ENCODE measurements at places on chromosomes 7 and 10.

DNA sequence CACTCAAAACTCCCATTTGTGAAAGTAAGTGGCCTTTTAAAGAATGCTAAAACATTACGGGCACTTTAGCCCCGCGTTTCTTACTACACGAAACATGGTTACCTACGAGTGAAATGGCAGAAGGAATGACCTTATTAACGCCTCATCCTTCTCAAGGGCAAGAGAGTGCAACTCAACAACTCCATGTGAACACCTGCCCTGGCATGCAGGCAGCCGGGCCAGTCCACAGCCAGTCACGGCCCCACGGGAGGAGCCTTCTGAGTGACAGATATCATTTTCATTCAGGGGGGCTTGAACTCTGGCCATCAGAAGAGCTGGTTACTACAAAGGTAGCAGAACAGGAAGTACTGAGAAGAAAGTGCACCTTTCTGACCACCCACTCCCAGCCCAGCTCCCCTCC, 236.1 kb downstream of the PTPRN2 start:
- DNase-seq = no peak

- peak; percentile 64 for DNase-seq
Measured at GRCh38 chr7:27107391-27108381, 5.2 kb upstream of the HOXA2 start.

DNA sequence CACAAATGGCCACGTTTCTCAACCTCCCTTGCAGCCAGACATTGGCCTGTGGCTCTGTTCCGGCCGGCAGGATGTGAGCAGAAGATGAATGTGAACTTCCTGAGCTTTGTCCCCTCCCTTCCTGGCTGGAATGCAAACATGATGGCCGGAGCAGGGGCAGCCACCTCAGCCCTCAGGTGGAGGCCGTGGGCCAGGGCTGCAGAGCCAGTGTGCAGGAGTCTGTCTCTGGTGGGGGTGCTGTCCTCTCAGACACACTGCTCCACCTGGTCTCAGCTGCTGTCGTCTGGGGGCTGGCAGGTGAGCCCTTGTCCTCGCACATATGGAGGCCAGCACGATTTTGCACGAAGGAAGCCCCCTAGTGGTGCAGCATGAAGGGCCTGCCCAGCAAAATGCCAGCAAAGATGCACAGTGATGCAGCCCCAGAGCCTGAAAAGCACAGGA, 25.3 kb upstream of the PWWP2B start:
- DNase-seq = no peak

- DNase-seq = no peak
Measured at GRCh38 chr7:44534087-44534486, 7.0 kb downstream of the NPC1L1 start.

DNA sequence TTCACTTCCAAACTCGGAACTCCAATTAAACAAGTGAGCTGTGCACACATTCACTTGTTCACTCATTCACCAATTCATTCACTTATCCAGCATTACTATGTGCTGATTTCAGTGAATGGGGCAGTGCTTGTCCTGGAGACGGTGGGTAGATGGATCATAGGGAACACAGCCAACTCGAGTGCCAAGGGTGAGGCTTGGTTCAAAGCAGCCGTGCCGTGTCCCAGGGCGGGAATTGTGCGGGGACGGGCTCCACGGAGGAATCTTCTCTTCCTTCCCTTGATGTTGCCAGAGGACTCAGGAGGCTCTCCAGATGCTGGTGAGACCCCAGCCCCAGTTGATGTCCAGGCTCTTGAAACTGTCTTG, 2.9 kb downstream of the SH2D4B start:
- no peak for DNase-seq

- DNase-seq = no peak
Measured at GRCh38 chr10:4372601-4373000, 453.4 kb upstream of the AKR1E2 start.

DNA sequence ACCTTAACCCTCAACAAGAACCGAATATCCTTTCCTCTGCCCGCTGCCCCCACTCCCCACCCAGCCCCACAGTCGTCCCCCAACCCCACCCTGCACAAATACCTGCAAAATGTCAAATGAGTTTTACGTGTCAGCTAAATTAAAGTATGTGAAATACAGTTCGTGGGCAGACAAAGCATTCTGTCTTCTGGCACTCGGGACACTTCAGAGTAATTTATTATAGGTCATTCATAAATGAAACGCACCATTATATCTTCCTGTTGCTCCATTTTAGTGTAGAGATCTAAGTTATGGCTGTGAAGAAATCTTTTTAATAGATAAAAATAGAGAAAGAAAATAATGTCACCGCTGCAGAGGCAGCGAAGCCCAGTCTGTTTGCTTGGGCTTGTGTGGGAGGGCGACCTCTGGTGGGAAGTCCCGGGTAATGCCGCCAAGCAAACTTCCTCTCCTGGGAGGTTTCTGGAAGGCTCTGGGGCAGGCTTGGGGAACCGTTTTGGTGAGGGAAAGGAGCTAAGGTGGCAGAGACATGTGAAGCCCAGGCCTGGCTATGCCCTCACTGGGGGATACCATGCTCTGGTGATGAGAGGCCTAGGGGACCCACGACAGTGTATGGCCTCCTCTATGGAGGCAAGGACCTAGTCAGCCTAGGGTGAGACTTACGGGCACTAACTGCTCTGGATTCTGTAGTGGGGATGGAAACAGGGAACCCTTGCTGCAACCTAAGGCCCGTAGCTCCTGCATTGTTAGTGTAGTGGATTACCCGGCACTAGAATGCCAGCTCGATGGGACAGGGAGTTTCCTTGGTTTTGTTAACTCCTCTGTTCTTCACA, 604.9 kb downstream of the LRMDA start:
- peak; percentile 45 for DNase-seq

GRCh38 chr10:31018356-31018750, 13.3 kb downstream of the ZNF438 start:
- no peak for DNase-seq

DNA sequence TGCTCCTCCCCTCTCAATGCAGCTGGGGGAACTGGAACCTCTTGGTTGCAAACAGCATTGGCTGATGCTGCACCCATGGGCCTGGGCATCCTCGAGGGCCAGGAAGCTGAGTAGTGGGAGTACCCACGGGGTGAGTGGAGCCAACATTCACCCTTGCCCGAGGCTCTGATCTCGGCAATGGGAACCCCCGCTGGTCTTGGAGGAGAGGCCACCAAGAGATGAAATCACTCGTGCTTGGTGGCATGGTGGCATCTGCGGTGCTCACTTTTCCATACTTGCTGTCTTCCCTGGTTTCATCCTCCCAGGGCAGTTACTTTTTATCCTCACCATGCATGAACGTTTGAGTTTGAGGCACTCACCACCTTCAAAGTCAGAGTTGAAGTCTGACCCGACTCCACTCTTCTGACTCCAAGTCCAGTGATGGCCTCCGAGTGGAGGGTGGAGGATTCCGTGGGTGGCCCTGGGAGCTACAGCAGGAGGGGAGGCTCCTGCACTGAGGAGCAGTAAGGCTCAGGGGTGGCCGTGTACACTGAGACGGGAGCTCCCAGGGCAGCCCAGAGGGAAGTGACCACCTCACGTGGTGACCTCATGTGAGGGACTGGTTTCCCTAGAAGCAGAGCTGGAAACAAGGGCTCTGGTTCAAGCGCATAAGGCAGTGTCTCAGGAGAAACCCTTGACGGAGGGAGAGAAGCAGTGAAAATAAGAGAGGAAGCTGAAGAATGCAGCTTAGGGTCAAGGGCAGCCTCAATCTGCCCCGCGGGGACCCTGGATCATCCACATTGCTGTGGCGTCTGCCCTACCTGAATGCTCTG, 349.1 kb downstream of the TCERG1L start:
- no peak for DNase-seq

DNA sequence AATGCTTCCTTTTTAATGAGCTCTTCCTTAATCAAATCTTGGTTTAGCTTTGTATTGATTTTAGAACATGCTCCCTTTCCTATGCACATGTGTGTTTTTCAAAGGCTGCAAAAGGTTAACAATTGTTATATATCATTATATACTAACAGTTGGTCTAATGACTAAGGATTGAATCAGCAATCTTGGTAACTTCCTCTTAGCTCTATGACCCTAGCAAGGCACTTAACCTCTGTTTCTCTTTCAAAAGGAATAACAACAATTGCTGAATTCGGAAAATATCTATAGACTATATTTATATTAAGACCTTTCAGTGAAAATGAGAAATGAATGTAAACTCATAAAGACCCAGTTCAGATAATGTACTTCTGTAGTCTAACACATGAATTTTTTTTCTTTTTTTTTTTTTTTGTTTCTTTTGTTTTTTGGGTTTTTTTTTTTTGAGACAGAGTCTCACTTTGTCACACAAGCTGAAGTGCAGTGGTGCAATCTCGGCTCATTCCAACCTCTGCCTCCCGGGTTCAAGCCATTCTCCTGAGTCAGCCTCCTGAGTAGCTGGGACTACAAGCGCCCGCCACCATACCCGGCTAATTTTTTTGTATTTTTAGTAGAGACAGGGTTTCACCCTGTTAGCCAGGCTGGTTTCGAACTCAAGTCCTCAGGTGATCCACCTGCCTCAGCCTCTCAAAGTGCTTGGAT, 48.8 kb downstream of the HOXA1 start:
- DNase-seq = peak; percentile 52

DNA sequence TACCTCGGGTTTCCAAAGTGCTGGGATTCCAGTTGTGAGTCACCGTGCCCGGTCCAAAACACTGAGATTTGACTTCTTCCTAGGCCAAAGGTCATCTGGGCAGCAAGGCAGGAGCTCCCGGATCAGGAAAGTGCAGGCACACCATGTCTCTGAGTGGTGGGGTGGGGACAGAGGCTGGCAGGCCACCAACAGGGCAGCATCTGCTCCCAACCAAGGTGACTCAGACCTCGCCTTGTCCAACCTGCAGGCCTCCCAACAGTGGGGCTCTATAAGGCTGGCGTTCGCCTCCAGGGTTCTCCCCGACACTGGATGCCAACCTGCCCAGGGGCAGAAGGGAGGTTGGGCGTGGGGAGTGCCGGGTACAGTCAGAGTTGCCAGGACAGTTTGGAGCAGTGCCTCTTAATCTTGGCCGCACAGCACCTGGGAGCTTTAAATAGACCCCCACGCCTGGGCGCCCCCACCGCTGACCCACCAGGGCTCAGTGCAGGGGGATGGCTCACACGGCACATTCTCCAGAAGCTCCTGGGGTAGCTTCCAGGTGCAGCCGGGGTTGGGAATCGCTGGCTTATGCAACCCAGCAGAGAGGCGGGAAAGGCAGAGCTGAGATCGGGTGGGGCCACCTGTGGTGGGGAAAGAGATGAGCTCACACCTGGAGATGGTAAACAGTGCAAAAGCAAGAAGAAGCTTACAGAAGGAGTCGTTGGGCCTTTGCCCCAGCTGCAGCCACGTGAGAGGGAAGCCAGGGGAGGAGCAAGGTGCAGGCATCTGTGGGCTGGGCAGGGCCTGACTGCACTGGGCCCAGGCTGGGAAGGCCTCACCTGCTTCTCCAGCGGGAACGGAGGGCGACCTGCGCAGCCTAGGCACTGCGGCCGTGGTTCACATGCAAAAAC, 10.9 kb downstream of the CALML5 start:
- peak; percentile 94 for DNase-seq
